Frontal cortex (tissue), 4 donors: ENCODE measurements at places on chromosomes 6 and 20.

DNA sequence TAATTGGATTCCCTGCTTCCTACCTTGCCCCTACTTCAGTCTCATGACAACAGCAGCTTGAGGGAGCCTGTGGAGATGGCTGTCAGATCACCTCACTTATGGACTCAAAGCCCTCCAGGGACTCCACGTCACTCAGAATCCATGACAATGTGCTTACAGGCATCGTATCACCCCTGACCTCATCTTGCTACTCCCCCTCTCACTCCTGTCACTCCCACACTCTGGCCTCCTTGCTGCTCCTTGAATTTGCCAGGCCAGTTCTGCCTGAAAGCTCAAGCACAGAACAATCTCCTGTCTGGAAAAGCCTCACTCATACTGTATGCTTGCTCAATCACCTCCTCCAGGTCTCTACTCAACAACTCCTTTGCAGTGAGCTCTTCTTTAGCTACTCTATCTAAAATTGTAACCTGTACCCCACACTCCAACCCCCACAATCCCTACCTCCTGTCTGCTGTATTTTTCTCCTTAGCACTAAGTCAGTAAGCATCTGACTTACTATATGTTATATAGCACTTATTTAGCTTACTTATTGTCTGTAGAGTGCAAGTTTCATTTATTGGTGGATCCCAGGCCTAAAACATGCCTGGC is 10.7 kb upstream of the GSTA4 start:
- no peak for DNase-seq

GRCh38 chr20:12914804-12915203 is 94.0 kb upstream of the SPTLC3 start:
- DNase-seq = no peak

- no peak for DNase-seq
These were observed 12.6 kb downstream of the HSPA12B start for GRCh38 chr20:3744806-3745685.

DNA sequence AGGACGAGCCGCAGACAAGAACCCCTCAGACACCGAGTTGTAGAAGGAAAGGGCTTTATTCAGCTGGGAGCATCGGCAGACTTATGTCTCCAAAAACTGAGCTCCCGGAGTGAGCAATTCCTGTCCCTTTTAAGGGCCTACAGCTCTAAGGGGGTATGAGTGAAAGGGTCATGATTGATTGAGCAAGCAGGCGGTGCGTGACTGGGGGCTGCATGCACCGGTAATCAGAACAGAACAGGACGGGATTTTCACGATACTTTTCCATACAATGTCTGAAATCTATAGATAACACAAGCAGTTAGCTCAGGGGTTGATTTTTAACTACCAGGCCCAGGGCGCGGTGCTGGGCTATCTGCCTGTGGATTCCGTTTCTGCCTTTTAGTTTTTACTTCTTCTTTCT is 226.4 kb upstream of the PLCB4 start:
- DNase-seq = no peak

GRCh38 chr20:47468290-47469050 is 33.2 kb upstream of the NCOA3 start:
- DNase-seq = no peak

DNA sequence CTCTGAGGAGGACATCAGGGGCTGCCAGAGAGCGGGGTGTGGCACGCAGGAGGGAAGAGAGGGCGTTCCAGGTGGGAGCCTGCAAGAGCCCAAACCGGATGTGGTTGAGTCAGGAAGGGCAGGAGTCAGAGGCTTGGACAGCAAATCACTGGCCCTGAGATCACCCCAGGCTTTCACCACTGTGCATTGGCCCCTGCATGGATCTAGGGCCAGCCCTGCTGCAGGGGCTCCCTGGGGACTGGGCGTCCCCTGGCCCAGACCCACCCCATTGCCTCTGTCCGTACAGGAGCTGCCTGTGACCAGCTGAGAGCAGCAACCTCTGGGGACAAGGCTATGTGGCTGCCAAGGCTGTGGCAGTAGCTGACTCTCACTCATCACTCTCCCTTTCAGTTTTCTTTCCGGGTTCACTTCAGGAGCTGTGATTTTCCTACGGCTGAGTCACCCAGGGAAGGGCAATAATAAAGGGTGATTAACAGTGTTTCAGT is 33.9 kb downstream of the KCNK17 start:
- DNase-seq = no peak

- DNase-seq = no peak
These were observed 67.7 kb upstream of the PLEKHG1 start for GRCh38 chr6:150531957-150532356.
